ENCODE measurements at places on chromosomes 12 and 14. TPM values are rescaled to one million over a fixed set of nuclear protein-coding genes. Genes with fewer than 3 reads are reported as not detected.

- H3K4me1 ChIP-seq, result peaks cover 10% of the 10 kb centered on the region
- H3K36me3 ChIP-seq, result no peaks in the 10 kb centered on the region
- peak overlapping the region; percentile 85 for H3K27ac ChIP-seq
- peaks cover 42% of the 10 kb centered on the region for H3K27me3 ChIP-seq
- no peak overlapping the region for H3K4me3 ChIP-seq
Measured at GRCh38 chr14:24364841-24365240, 3.1 kb upstream of the NFATC4 start.

DNA sequence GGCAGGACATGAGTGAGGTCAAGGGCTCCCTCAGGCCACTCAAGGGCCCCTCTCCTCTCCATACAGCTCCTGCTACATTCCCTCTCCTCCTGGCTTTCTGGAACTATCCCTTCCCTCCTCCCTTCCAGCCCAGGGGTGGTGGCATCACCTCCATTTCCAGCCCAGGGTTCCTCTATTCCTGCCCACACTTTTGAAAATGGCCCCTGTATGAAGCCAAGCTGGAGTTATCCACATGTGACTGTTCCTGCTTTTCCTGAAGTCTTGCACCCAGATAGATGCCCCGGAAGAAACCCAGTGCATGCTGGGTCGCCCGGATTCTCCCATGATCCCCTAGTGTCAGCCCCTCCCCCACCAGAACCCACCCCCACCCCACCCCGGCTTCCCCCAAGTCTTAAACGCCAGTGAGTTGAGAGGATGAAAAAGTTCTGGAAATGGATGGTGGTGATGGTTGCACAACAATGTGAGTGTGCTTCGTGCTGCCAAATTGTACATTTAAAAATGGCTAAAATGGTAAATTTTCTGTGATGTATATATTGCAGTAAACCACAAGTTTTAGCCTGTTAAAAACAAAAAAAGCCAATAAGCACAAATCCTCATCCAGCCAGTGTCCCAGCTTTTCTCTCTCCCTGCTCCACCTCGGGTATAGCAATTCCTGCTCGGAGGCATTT lies 136.9 kb downstream of the SCARB1 start:
- H3K4me3 ChIP-seq, result no peak overlapping the region
- H3K4me1 ChIP-seq, result peaks cover 11% of the 10 kb centered on the region
- H3K27ac ChIP-seq, result peak overlapping the region; percentile 67
- H3K36me3 ChIP-seq, result no peaks in the 10 kb centered on the region
- DNase-seq, result no peak
- H3K27me3 ChIP-seq, result no peaks in the 10 kb centered on the region

DNA sequence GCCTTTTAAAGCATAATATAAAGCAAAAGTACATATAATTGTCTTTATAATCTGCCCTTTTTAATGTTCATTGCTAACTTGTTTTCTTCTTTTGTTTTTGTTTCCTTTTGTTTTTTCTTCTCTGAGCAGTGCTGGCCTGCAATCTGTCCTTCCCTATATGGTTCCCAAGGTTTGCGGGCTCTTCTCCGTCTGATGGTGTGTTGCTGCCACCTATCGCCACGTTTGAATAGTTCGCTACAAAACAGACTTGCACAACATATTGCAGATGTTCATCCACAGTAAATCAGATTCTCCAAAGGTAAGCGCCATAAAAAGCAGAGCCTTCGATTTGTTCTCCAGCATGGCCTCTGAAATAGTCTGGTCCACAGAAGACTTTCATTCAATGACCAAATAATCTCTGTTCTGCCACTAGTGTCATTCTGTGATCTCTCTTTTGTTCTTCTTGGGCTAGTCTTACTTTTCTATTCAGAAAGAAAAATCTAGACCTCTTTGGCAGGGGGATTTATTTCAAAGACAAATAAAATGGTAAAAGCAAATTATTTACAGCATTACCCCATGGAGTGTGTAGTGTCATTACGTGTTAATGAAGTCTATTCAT lies 33.5 kb downstream of the C12orf50 start:
- H3K4me1 ChIP-seq, result no peaks in the 10 kb centered on the region
- peak; percentile 13 for DNase-seq
- H3K27ac ChIP-seq, result no peak overlapping the region
- H3K27me3 ChIP-seq, result no peaks in the 10 kb centered on the region
- no peaks in the 10 kb centered on the region for H3K36me3 ChIP-seq

GRCh38 chr12:97960741-97961608 lies 498.4 kb downstream of the RMST start:
- no peak overlapping the region for H3K4me3 ChIP-seq
- no peaks in the 10 kb centered on the region for H3K27me3 ChIP-seq
- no peaks in the 10 kb centered on the region for H3K36me3 ChIP-seq
- no peaks in the 10 kb centered on the region for H3K4me1 ChIP-seq
- DNase-seq, result no peak
- H3K27ac ChIP-seq, result no peak overlapping the region

GRCh38 chr14:76499399-76499798 lies 123.5 kb downstream of the ESRRB start:
- H3K27me3 ChIP-seq, result no peaks in the 10 kb centered on the region
- no peaks in the 10 kb centered on the region for H3K36me3 ChIP-seq
- no peak overlapping the region for H3K27ac ChIP-seq
- H3K4me3 ChIP-seq, result no peak overlapping the region
- no peak for DNase-seq

DNA sequence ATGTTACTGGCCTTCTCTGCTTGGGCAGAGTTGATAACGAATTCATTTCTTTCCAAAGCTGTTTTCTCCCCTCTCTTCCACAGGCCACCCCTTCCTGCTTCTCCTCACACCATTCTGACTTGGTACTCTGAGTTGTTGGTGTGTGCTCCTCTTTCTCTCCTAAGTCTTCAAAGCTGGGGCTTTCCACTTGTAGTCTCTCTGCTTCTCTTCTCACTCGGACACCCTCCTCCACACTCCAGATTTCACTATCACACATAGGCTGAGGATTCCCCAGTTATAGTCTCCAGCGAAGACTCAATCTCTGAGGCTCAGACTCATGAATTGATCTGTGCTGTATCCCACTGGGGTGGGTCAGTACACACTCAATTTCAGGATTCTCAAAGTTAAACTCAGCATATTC lies 201.0 kb downstream of the SSPN start:
- H3K4me3 ChIP-seq, result no peak overlapping the region
- H3K27me3 ChIP-seq, result no peaks in the 10 kb centered on the region
- no peaks in the 10 kb centered on the region for H3K36me3 ChIP-seq
- no peak overlapping the region for H3K27ac ChIP-seq

The STXBP6 gene
- 2.6 TPM for total RNA-seq

GRCh38 chr14:95498622-95499353 lies 17.7 kb downstream of the SYNE3 start:
- H3K4me3 ChIP-seq, result no peak overlapping the region
- H3K4me1 ChIP-seq, result peaks cover 40% of the 10 kb centered on the region
- DNase-seq, result no peak
- no peaks in the 10 kb centered on the region for H3K36me3 ChIP-seq
- no peak overlapping the region for H3K27ac ChIP-seq
- no peaks in the 10 kb centered on the region for H3K27me3 ChIP-seq

DNA sequence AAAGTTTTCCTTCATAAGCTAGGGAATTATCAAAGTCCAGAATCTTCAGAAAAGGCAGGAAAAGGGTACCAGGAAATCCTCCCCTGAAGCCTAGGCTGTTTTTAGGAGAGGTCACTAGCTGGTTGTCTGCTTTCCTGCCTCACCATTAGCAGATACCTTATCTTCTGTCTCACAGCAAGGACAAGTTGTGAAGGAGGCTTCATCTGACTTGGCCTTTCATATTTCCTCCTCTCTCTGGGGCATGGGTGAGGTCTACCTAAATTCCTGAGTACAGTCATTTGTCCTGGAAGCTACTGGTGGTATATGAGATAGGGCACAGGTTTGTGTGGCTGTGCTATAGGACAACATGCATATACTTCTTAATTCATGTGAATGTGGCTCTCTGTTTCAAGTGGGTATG lies 2.3 kb downstream of the FOXJ2 start:
- peaks cover 2% of the 10 kb centered on the region for H3K36me3 ChIP-seq
- H3K27me3 ChIP-seq, result no peaks in the 10 kb centered on the region
- peaks cover 66% of the 10 kb centered on the region for H3K4me1 ChIP-seq
- no peak for DNase-seq
